ENCODE measurements at places on chromosomes 16 and 17.

GRCh38 chr16:81266680-81267095 lies 28.2 kb downstream of the BCO1 start:
- DNase-seq = no peak

- no peak for DNase-seq
Observed at GRCh38 chr17:80738987-80739730, 194.5 kb downstream of the RPTOR start.

DNA sequence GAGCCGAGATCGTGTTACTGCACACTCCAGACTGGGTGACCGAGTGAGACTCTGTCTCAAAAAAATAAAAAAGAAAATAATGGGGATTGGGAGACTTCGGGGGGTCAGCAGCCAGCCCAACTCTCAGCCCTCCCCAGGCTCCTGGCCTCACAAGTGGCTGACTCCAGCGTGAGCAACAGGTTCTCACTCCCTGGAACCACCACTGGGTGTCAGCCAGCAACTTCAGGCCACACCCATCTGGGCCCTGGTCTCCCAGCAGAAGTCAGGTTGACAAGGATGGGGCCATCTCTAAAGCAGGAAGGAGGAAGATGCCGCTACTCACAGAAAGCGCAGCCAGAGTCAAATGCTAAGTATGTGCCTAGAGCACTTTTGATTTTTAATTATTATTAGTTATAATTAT lies 139.4 kb downstream of the C16orf78 start:
- no peak for DNase-seq

- no peak for DNase-seq
Observed at GRCh38 chr16:71648921-71649320, 22.9 kb downstream of the MARVELD3 start.

DNA sequence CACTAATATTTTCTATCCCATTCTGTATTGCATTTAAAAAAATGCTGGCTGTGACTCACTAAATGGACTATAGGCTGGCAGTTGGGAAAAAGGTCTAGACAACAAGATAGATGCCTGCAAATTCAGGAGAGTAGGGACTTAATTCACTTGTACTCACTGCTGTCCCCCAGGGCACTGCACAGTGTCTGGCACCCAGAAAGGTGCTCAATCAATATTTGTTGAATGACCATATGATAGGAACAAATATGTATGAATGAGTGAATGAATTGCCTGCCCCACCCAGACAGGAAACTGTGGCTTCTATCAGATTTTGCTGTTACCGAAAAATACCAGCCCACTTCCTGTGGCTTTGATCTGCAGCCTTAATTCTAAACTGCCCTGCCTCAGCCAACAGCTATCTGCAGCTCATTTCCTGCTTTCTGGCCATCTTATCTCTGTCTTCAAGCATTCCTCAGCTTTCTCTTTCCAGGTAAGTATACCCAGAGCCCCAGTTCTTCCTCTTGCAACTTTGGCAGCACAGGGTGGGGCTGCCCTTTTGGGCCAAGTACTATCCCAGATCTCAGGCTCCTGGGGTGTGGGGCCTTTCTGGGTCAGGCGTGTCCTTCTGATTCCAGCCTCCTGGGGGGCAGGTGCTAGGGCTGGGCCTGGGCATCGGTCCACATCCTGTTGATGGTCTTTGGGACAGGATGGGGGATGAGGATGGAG lies 15.3 kb upstream of the TNS4 start:
- DNase-seq = no peak

DNA sequence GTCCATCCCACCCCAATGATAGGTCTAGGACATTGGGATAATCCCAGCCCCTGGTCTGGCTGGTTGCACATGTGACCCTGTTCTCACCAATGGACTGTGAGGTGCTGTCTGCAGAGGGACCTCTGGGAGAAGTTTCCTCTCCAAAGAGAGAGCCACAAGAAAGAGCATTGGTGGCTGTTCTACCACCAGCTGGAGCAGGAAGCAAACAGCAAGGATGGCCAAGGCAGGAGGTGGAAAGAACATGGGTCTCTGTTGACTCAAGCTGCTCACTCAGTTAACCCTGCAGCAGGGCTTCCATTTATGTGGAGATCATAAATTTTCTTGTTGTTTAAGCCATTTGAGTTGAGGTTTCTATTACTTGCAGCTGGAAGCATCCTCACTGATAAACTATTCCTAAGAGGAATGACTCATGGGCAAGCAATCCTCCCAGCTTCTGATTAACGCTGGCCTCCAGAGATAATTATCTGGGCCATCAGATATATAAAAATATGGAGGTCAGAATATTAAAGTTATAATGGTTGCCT lies 52.6 kb downstream of the CYB5B start:
- no peak for DNase-seq

DNA sequence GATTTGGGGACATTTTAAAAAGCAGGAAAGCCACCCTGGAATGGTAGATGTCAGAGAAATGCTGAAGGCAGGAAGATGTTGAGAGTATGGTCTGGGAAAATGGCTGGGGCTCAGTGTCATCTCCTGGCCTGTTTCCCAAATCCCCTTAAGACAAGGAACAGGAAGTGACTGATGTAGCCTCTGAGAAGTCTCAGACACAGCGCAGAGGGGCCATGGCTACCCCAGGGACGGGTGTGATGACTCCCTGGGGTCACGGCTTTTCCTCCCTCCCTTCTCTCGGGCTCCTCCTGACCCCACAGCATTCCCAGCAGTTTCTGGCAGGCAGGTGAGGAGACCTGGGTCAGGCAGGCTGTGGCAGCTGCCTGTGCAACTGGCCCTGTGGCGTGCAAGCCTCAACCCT lies 45.4 kb downstream of the RAP1GAP2 start:
- DNase-seq = no peak

GRCh38 chr17:41730479-41730878 lies 4.0 kb downstream of the HAP1 start:
- no peak for DNase-seq

- no peak for DNase-seq
Observed at GRCh38 chr17:28818819-28819221, 23.8 kb downstream of the FAM222B start.

- no peak for DNase-seq
Observed at GRCh38 chr17:30506481-30506880, 29.3 kb downstream of the GOSR1 start.

DNA sequence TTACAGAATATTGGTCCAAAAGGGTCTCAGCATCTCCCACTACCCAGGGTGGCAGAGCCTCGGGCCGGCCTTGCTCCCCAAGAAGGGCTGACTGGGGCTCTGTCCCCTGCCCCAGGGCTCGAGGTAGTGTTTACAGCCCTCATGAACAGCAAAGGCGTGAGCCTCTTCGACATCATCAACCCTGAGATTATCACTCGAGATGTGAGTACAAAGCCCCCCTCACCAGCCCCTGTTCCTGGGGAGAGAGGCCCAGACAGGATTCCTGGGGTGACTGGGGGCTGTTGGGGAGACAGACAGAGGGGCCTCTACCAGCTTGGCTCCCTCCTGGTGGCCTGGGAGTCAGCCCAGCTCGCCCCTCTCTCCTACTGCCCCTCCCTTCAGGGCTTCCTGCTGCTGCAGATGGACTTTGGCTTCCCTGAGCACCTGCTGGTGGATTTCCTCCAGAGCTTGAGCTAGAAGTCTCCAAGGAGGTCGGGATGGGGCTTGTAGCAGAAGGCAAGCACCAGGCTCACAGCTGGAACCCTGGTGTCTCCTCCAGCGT lies 6.1 kb upstream of the NLRC5 start:
- no peak for DNase-seq

- DNase-seq = no peak
Observed at GRCh38 chr16:4426722-4427372, 1.2 kb downstream of the DNAJA3 start.

Data from NCI-H1930 (cell line).